GM12878 (cell line): ENCODE measurements at places on chromosomes 2 and 18. TPM values are rescaled to one million over a fixed set of nuclear protein-coding genes. Genes with fewer than 3 reads are reported as not detected.

Gene ALKAL2
- 0.29 and 0.47 TPM in 2 replicates for polyA plus RNA-seq

- DNase-seq: no peak
These were observed 2.9 kb upstream of the C2orf80 start for GRCh38 chr2:208192611-208193236.

DNA sequence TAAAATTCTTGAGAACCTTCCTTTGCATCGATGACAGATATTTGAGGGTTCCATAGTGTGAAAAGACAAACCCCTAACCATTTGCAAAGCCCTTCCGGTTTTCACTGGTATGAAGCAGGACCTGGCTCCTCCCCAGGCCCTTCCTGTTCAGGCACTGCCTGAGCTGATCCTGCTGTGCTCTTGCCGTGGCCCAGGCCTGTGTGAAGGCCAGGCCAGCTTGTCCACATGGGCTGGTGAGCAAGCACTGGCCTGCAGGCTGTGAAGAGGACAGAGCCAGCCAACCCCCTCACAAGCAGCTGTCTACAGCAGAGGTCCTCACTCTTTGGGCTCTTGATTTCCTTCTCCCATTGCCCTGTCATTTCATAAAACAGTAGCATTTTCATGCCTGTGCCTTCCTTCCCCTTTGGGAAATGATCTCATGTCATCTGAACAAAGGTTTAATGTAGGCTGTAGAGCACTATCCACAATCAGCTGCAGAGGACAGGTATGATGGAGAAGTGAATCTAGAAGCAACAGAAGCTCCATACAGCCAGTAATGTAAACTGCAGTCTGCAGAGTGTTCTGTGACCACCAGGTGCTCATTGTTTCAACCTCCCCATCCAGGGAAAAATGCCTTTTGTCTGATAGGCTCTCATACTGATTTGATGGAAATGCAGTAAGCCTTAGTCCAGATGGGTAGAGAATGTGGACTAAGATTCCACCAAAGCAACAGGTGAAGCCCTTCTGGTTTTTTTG, 19.8 kb downstream of the MPHOSPH10 start:
- no peak for DNase-seq

DNA sequence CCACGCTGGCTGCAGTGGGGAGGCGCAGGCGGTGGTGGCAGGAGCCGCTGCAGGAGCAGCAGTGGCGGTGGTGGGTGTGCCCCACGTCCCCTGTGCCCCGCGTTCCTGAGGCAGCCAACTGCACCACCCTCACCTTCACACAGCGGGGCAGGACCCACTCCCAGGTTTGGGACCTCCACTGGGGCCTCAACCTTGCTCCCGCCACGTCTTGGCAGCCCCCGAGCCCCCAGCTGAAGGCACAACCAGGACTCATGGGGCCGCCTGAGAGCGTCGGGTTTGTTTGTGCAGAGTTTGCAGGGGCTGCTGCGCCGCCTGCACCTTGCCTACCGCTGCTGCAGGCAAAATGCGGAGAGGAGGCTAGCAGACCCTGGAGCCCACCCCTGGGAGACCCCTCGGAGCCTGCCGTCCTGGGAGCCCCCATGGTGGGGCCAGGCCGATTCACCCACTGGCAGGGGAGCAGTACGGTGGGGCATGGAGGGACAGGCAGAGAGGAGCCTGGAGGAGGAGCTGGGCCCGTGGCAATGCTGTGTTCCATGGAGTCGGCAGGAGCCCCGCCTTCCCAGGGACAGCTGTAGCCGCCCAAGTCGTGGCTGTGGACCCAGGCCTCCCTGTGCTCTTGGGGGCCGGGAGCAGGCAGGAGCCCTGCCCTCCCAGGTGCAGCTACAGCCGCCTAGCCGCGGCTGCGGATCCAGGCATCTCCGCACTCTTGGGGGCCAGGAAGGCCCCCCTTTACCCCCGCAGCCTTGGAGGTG, 14.7 kb upstream of the EML6 start:
- DNase-seq: no peak

DNA sequence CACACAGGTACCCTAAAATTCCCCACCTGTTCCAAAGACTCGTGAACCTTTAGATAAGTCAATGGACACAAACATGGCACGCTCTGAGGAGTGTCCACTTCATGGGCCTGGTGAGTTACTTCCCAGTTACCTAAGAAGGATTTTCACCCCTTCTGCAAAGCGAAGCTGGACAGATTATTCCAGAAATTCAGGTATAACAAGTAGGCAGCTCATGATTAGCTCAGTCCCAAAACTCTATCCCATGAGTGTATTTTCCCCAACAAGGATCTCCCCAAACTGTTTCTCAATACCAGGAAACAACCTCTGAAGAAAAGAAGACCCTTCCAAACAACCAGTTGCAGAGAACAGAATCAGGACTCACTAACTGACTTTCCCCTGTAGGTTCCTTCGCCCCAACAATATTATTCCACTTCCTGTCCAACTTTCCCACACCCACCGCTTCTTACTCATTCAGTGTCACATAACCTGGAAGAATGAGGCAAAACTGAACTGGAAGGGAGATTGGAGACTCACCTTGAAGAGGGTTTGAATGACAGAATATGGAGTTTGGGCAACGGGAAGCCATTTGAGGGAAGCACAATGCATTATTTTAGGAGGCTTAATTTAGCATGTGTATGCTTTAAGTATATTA, 120.1 kb downstream of the ANTXR1 start:
- DNase-seq: no peak
